Urinary bladder (tissue), 4 donors: ENCODE measurements at places on chromosomes 1 and 21. TPM values are rescaled to one million over a fixed set of nuclear protein-coding genes. Genes with fewer than 3 reads are reported as not detected.

MYOM3 gene
- 7.7 TPM for total RNA-seq

ELAPOR1 gene
- total RNA-seq: 0.74 TPM

SLC45A1 gene
- total RNA-seq: 1.6 TPM

FAM131C gene
- not detected for total RNA-seq

DNA sequence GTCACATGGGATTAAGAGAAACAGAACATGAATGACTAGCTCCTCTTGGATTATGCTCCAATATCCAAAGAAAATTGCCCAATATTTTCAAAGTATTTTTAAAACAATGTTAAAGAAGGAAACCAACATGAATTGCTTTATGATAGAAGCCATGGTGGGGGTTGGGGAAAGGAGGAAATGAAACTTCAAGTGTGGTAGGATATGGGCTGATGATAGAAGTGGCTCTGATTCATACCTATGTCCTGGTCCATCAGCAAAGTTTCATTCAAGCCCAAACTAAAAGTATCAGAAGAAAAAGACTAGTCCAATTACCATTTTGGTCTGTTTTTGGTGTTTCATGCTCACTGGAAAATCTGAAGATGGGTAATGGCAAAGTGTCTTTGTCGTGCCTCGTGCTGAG, 104.2 kb upstream of the PROX1 start:
- DNase-seq: no peak

- DNase-seq: no peak
These were observed 102.7 kb downstream of the PTPRU start for GRCh38 chr1:29338908-29339575.

- DNase-seq: no peak
These were observed 2.6 kb downstream of the BARHL2 start for GRCh38 chr1:90714521-90714951.

DNA sequence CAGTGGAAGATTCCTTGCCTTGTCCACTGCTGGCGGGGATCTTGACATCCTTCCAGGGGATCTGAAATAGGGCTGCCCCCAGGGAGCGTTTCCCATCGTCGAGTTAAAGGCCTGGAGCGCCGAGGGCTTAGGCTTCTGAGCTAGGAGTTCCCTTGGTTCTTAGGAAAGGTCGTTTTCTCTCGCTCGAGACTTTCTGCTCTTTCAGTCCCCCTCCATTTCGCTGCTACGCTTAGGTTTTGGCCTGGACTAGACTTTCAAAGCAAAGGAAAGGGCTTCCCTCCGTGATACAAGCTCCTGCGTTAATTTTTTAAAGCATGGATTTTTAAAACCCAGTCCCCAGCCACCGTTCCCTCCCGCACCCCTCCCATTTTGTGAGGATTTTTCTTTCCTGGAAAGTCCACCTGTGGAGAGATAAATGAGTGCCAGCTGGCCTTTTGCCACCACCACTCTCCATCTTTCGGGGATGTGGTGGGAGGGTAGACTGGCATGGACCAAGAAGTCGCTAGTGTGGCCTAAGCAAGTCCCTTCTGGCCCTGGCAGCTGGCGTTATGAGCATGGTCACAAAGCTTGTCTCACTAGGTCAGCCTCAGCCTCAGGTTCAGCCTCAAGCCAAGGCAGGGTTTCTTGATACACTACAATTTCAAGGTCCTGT, 9.2 kb downstream of the NR5A2 start:
- no peak for DNase-seq

DNA sequence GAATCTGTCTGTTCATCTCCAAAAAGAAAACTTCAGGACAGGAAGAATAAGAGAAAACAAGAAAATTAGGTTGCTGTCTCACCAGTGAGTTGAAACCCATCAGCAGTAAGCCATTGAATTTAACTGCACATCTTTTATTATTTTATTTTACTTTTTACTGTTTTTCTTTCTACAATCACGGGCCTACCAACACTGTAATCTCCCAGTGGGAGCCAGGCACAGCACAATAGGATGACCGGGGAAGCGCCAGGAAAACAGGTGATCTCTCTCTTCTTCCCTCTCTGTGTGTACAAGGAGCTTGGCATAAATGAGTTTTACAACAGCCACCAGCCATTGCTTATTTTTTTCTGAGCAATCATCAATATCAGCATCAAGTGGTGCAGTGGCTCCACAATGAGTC, 113.1 kb upstream of the ESRRG start:
- DNase-seq: no peak

- DNase-seq: no peak
These were observed 18.9 kb downstream of the LDLRAP1 start for GRCh38 chr1:25562101-25562927.
